Right atrium auricular region (tissue), 2 donors: ENCODE measurements at places on chromosomes 12 and 14.

DNA sequence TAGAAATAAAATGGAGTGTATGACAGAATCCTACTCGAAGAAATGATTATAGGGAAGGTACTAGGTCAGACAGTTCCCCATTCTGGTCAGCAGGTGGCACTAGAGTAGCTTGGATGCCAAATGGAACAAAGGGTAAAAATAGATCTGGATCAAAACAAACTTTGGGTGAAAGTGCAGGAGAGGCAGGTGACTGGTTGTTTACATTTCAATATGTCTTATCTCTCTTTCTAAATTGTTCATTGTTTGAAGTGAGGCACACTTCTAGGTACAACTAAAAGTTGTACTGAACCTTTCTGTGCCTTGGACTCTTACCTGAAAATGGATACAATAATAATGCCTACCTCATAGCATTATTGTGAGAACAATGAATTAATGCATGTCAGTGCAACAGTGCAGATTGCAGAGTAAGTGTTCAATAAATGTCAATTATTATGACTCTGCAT is 62.0 kb upstream of the OSBPL8 start:
- peak; percentile 80 for DNase-seq

GRCh38 chr12:59570145-59570544 is 25.7 kb upstream of the SLC16A7 start:
- no peak for DNase-seq

- DNase-seq: no peak
Observed at GRCh38 chr12:57797933-57798332, 15.3 kb downstream of the TSFM start.

- DNase-seq: peak; percentile 13
Observed at GRCh38 chr14:101217080-101217463, 313.6 kb upstream of the RTL1 start.

- no peak for DNase-seq
Observed at GRCh38 chr14:85315733-85316290, 214.1 kb upstream of the FLRT2 start.

- DNase-seq: no peak
Observed at GRCh38 chr12:69055706-69056105, 122.7 kb upstream of the CPM start.

GRCh38 chr12:60197589-60197988 is 601.8 kb downstream of the SLC16A7 start:
- DNase-seq: no peak

GRCh38 chr14:69358233-69358963 is 39.7 kb downstream of the ERH start:
- no peak for DNase-seq

DNA sequence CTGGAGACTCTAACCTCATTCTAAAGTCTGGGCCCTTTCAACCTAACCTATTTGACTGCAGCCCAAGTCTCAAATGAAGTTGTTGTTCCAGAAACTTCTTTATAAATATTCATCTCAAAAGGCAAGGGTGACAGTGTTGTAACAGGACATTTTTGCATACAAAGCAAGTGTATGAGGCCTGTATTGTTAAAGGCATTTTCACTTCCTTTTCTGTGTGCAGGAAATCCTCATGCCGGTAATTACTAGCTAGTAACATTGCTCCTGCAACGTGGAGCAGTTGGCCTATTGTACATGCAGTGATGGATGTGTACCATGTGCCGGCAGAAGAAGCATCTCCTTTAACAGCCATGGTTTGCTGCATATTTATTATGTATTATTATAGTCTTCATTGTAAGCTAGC is 156.5 kb upstream of the RMST start:
- no peak for DNase-seq

- DNase-seq: no peak
Observed at GRCh38 chr12:68924546-68924945, 8.4 kb downstream of the CPM start.

GRCh38 chr12:110935588-110935987 is 15.2 kb upstream of the MYL2 start:
- no peak for DNase-seq

- no peak for DNase-seq
Observed at GRCh38 chr12:86663173-86663572, 407.0 kb upstream of the MGAT4C start.

- DNase-seq: no peak
Observed at GRCh38 chr14:98908050-98908449, 363.9 kb downstream of the BCL11B start.

DNA sequence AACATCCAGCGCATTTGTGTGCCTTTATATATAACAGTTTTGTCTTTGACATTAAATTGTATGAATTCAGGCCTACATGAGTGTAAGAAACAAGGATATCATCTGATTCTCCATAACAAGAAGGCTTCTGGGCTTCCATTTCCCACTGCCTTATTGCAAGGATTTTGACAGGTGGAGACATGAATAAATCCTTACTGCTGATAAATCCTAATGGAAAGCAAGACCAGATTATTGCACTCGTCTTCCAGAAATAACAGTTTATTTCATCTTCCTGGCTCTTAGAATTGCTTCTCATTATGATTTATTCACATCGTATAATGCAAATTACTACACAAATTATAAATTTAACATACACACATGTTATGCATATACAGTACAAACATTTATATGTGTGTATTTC is 348.1 kb downstream of the MDGA2 start:
- no peak for DNase-seq

DNA sequence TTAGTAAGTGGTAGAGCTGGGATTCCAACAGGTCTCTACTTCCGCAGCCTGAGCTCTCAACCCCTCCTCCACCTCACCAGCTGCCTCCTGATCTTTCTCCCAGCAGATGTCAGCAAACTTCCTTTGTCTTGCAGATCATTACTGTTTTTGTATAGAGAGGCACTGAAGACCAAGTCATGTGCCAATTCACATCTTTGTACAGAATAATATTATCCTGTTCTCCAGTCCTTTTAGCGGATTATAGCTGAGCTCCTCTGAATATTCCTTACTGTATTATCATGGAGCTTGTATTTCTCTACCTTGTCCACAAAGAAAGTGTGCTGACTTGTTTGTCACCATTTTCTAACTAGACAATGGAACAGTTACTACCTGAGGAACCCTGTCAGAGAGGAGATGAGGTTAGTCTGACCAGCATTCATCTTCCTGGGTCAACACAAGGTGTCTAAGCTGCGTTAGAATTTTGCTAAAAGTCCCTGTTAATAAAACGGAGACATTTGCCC is 142.3 kb upstream of the ARHGAP5 start:
- no peak for DNase-seq
